ENCODE measurements at places on chromosomes 1 and 21. TPM values are rescaled to one million over a fixed set of nuclear protein-coding genes. Genes with fewer than 3 reads are reported as not detected.

The KCNJ9 gene
- total RNA-seq, result not detected

DNA sequence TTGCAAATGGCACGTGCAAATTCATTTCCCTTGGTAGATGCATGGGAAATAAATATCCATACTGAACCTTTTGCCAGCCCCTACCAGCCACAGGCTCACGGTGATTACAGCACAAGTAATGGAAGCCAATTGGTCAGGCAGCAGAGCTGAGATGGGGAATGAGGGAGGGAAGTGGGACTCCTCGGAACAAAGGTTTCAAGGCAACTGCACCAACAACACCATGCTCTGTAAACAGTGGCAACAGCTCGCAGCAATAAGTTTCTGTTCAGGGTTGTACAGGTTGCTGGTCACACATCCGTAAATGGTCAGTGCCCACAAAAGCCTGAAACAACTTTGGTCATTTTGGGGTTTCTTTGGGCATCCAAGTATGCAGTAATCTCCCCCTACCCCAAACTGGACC, 62.7 kb upstream of the LPGAT1 start:
- DNase-seq, result no peak

DNA sequence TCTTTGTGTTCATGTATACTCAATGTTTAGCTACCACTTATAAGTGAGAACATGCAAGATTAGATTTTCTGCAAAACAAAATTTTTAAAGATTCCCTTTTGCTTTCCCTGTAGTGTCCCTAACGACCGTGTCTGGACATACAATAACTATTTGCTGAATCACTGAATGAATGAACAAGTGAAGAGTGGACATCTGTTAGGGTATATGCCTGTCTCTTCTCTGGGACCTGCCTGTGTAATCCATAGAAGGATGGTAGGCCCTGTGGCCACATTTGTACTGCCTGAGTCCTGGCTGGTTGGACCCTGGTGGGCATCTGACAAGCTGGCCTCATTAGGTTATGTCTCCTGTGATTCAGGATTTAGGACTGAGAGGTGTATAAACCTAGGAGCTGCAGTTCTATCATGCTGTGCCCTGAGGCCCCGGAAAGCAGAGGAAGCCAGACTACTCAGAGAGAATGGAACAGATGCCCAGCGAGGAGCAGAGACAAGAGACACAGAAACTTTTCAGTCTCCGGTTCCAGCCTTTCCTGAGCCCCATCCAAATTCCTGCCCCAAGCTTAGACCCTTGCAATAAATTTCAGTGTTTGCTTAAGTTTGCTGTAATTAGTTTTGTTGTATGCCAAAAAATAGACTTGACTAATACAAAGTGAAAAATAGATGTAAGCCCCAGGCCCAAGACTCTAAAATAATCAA, 7.5 kb upstream of the NCF2 start:
- DNase-seq, result no peak

- no peak for DNase-seq
These were observed 221.9 kb upstream of the DUSP10 start for GRCh38 chr1:221963742-221964141.

The LINGO4 gene
- total RNA-seq, result 0.10 TPM

The SCNM1 gene
- total RNA-seq, result 19.2 TPM

- no peak for DNase-seq
These were observed 58.2 kb downstream of the FNBP1L start for GRCh38 chr1:93506126-93506525.

DNA sequence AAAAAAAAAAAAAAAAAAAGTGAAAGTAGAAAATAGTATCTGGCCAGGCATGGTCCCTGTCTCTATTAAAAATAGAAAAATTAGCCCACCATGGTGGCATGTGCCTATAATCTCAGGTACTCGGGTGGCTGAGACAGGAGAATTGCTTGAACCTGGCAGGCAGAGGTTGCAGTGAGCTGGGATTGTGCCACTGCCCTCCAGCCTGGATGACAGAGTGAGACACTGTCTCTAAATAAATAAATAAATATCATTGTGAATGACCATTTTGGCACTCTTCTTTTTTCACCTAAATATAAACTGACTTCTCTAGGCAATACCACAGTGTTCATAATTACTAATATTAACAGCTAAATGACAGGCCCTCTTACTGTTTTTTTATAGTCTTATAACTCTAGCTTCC, 14.5 kb downstream of the ELOA start:
- no peak for DNase-seq

The GUCA2A gene
- not detected for total RNA-seq

The CRTC2 gene
- 5.1 TPM for total RNA-seq

The HPDL gene
- 0.89 TPM for total RNA-seq

- DNase-seq, result no peak
These were observed 600.5 kb downstream of the LTN1 start for GRCh38 chr21:28391938-28392849.

DNA sequence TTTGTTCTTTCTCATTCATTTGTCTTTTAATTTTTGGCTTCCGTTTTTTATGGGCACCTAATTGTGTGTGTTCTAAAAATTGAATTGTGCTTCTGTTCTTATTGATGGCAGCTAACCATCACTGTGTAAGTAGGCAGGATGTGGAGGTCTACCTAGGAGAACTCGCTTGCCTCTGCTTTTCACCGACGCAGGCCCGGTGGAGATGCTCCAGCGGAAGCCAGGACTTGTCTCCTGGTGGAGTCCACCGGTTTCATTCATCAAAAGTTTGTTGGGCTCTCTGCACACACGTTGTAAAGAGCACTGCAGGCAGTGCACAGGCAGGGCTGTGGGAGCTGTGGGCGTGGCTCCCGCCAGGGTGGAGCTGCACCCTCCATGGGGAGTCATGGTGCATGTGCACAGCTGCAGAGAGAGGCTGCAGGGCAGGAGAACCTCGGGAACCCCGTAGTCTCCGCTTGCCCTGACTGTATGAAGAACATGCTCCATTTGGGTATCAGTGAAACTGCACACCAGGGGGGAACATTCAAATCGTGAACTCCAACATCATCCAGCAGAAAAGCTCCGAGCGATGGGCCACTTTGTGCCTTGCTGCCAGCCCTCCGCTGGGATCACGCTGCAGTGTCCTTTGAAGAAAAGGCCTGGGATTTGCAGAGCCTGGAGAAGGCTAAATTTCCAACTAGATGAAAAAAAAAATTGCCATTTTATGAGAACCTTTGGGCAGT, 6.0 kb upstream of the C1orf174 start:
- no peak for DNase-seq

The TACSTD2 gene
- 83.3 TPM for total RNA-seq

All from skin of body (tissue), 3 donors.